GM12891 (cell line): ENCODE measurements at places on chromosomes 11 and 22.

DNA sequence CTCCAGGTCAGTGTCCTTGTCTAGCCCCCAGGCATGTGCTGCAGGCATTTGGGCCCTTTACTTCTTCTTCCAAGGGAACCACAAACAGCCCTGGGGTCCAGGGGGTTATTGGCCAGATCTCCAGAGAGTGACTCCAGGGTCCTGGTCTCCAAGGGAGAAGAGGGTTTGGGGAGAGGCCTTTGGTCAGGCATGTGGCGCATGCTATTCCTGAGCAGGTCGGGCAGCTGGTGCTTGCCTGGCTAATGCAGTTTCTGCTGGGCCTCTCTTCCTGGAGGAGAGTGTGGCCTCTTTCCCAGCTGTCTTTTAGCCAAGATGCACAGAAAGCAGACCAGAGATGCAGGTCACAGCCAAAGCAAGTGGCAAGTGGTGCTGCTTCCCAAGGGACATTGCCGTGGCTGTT is 3.8 kb upstream of the RFPL2 start:
- DNase-seq = no peak

DNA sequence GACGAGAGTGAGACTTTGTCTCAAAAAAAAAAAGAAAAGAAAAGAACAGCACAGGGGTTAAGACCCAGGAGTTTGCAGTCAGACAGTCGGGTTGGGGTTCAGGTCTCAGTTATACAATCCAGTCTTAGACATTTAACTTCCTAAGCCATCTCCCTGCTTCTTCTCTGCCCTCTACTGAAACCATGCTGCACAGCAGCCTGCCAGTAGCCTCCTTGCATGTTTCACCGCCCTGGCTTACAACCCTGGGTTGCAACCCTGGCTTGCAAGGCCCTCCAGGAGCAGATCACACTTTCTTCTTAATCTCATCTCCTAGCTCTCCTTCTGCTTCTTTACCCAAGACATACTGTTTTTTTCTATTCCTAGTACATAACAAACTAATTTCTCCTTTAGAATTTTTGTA is 5.9 kb upstream of the B3GAT3 start:
- no peak for DNase-seq

GRCh38 chr11:62881579-62882430 is 1.1 kb downstream of the SLC3A2 start:
- no peak for DNase-seq

- DNase-seq = no peak
Measured at GRCh38 chr22:50090412-50090714, 557 bp downstream of the MOV10L1 start.

DNA sequence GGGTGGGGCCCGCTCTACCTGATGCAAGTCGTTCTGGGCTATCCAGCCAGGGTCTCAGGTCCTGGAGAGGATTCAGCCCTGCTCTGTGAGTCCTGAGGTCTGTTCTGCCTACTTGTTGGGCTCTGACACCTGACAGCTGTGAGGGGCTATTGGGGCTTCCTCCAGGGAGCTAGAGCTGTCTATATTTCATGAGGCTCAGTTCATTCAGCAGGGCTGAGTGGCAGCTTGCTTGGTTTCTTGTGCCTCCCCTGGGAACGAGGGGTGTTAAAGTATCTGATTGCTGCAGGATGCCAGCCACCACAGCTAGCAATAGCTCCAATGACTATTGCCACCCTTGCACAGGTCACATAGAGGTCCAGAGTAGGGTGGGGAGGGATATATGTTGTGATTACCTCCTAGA is 26.7 kb downstream of the INSC start:
- DNase-seq = no peak

DNA sequence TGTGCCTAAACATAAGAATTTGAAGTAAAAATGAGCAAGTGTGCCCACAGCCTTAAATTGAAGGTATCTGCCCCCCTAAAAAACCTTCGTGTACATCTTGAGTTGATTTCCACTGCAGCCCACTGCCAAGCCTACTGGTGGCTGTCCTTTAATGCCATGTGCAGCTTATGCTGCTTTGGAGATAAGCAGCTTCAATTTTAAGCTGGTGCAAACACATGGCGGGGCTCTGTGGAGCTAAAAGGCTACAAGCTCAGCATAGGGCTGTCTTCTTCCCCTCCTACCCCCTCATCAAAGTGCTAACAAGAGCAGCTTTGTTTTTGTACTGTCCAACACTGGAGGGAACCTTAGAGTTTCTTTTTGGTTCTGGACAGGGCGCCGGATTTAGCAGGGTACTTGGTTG is 128.5 kb upstream of the LMO1 start:
- DNase-seq = no peak

DNA sequence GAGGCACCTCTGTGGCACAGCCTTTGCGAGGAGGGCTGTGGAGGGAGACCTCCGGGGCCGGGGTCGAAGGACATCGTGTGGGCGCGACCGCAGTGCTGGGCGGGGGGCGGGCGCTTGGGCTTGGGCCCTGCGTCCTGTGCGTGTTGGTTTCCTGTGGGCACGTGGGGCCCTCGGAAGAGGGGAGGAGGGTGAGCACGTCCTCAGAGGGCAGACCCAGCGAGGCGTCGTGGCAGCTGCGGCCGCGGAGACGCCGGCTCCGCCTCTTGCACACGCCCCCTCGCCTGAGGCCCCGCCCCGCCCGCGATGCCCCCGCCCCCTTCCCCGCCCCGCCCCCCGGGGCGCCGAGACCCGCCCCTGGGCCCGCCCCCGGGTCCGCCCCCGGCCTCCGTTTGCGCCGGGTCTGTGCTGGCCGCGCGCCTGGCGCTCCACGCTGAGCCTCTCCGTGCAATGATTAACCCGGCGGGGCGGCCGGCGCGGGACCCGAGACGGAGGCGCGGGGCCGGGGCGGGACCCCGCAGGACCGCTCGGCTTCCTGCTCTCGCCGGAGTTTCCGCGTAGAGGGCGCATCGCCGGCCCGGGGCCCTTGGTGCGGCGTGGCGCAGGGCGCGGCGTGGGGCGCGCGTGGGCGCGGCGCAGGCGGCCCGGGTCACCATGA is at the start of gene PRR5:
Gene PRR5 (plus strand): TSS at position 381 of the 655 bp plus-strand sequence. CDS start 271 bp downstream, at position 652.
- DNase-seq = peak; percentile 71

DNA sequence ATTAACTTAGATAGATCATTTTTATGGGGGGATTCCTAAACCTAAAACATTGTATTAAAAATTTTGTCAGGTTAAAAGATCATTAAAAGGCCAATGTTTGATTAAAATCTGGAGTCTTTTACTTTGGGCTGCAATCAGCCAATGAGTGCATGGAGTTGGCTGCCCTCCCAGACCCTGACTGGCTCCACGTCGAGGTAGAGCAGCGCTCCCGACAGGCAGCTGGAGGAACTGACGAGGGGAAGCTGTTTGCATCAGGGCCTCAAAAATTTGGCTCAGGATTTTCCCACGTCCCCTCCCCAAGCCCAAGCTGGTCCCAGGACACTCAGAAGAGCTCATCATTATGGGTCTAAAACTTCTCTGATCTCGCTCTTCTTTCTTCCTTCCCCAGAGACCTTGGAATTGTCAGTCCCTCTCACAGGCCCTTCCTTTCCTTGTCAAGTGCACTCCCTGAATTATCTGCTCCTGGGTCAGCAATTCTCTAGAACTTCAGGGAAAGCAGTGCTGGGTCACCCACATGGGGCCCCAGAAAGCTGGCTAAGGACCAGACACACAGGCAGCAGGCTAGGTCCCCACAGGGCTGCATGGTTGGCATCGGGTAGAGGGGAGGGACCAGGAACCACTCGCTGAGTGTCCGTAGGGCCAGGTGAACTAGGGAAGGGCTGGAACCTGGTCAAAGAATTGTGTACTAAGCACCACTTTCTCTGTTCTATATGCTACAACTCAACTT is 119.6 kb upstream of the IGLL5 start:
- no peak for DNase-seq

- no peak for DNase-seq
Measured at GRCh38 chr11:67699521-67699920, 25.1 kb upstream of the ALDH3B2 start.

GRCh38 chr11:112017538-112017937 is 7.7 kb upstream of the DLAT start:
- no peak for DNase-seq

DNA sequence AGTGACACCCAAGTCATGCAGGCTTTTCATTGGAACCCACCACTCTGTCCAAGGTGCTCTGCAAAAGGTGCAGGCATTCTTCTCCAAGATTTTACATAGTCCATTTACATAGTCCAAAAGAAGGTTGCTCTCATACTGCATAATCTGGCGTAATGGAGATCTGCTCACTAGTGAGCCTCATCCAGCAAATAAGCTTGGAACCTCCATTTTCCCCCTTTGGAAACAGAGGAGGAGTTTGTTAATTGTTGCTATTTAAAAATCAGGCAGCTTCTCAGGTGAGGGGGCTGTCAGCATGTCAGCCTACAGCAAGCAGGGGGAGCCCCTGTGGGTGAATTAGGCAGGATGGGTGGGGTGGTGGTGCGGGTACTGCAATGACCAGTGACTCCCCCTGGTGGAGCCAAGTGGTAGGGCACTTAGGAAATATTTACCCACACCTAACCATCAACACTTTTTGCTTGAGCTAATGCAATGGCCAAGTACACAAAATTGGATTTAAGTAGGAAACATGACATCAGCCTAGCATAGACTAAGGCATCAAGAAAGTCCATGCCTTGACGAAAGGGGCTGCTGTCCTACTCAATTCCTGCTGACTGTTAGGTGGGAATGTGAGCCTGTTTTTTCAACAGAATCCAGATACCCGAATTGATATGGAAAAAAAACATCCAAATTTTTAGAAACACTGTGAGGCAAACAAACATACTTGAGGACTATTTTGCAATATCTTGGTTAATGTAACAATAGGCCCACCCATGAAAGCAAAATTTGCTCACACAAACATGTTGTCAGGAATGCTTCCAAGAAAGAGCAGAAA is 64.5 kb downstream of the AMBRA1 start:
- DNase-seq = peak; percentile 64

DNA sequence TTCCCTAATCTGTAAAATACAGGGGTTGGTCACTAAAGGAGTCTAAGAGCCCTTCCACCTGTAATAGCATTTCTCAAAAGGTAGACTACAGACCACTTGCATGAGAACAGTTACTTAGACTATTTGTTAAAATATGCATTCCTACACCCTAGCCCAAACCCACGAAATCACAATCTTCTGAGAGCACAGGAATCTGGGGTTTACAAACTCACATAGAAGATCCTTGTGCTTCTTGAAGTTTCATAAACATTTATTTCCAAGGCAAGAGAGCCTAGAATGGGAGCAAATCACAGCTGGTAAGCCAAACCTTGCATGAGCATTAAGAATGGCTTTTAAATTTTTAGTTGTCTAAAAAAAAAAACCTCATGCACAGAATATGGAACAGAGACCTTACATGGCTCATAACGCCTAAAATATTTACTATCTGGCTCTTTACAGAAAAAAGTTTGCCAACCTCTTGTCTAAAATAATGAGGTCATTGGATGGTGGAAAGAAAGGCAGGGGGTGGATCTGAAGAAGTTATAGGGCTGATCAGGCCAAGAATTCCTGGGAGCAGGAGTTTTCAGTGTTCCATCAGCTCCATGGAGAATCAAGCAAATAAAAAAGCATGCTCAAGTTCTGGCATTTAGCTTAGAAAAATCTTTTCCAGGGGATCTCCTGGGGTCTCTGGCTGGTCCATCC is 133.4 kb downstream of the CCDC34 start:
- no peak for DNase-seq

GRCh38 chr11:131998020-131998419 is 627.6 kb downstream of the NTM start:
- DNase-seq = no peak

- DNase-seq = no peak
Measured at GRCh38 chr11:23143022-23143421, 282.7 kb upstream of the CCDC179 start.

DNA sequence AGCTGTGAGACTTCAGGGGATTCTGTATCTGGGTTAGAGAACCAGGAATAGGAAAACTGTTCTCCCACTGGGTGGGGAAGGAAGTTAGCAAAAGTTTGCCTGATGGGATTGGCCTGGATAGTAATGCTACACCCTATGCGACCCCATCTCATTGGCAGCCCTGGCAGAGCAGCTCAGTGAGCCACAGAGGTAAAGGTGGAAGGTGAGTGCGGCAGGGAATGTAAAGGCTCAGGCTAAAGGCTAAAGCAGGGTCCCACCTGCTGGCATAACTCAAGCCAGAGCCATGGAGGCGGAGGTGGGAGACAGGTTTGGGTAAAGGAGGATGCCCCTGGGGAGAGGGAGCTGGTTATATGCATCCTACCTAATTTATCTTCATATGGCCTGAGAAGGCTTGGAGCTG is 18.7 kb downstream of the SSH3 start:
- DNase-seq = no peak

DNA sequence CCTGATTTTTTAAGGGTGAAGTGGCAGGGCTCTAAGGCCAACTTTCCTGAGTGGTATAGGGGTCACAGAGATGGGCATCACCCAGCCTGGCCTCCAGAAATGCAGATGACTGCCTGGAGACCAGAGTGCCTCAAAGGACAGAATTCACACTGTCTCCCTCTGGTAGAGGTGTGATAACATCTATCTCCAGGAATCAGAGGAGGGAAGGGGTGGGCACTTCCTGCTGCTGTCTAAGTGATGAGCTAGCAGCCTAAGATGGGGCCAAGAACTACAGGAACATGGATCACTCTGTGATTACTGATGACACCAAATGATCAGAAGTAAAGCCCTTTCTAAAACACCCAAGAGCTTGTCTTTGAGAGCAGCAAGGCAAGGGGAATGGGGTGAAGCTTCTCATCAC is 61.9 kb downstream of the C11orf58 start:
- no peak for DNase-seq

DNA sequence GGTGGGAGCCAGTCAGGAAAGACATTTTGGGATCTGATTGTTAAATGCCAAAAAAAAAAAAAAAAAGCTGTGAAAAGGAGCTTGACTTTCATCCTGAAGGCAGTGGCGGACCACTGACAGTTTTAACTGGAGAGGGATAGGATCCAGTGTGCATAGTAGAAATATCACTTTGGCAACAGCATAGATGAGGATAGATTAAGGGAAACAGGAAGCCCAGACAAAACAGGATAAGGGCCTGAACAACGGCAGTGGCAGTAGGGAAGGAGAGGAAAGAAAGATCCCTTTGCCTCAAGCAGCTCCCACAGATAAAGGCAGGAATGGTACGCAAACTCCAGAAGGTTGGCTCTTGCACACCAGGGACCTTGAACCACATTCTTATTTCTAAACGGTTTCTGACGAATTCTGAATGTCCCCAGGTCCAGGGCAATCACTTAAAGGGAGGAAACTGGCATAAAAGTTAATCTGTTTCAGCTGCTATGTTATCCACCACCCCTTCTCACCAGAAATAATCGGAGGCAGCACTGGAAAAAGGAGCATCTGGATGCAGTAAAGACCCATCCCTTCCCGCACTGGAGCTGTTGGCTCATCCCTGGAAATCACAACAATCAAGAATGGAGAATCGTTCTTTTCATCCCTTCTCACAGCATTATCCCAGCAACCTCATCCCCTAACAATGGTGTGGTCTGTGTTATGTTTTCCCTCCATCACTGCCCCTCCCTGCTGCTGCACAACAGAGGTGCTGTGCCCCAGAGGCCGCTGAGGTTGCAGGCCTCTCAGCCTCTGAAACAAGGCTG is 99.1 kb downstream of the GAB2 start:
- DNase-seq = no peak

GRCh38 chr11:94583213-94583865 is 16.2 kb downstream of the PIWIL4 start:
- no peak for DNase-seq
